Thoracic aorta (tissue), 2 donors: ENCODE measurements at places on chromosomes 16 and 17. TPM values are rescaled to one million over a fixed set of nuclear protein-coding genes. Genes with fewer than 3 reads are reported as not detected.

GRCh38 chr16:63703612-63704011 lies 1418.3 kb downstream of the CDH11 start:
- no peaks in the 10 kb centered on the region for H3K27me3 ChIP-seq
- no peaks in the 10 kb centered on the region for H3K4me1 ChIP-seq
- H3K4me3 ChIP-seq, result no peak overlapping the region
- no peak overlapping the region for H3K27ac ChIP-seq
- H3K36me3 ChIP-seq, result no peaks in the 10 kb centered on the region

DNA sequence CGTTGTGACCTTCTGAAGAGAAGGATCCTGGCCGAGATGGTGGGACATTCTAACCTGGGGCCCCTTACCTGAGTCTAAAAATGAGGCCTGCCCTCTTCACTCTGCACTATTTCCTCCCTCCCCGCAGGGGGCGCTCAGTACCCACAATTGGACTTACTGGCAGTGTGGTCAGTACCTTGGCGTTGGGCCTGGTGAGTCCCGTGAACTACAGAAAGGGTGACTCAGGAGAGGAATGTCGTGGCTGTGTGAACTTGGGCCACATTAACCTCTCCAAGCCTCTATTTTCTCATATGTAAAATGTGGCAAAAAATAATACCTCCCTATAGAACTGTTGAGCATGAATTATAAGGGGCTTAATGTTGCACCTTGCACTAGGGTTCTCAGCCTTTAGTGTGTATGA lies 3.9 kb downstream of the RSAD1 start:
- H3K4me1 ChIP-seq, result peaks cover 14% of the 10 kb centered on the region
- DNase-seq, result peak; percentile 96
- H3K36me3 ChIP-seq, result peaks cover 21% of the 10 kb centered on the region
- no peak overlapping the region for H3K4me3 ChIP-seq

DNA sequence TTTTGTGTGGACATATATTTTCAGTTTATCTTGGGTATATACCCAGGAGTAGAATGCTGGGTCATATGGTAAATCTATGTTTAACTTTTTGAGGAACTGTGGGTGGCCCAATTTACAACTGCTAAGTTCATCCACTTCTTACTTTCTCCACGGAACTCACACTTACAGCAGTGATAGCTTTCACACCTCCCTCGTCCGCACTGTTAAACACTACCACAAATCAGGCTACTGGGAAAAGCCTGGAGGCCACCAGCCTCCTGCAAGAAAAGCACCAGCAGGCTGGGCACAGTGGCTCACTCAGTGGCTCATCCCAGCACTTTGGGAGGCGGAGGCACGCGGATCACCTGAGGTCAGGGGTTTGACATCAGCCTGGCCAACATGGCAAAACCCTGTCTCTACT lies 14.7 kb upstream of the ZG16 start:
- H3K27ac ChIP-seq, result no peak overlapping the region
- no peaks in the 10 kb centered on the region for H3K27me3 ChIP-seq
- no peak overlapping the region for H3K4me3 ChIP-seq

GRCh38 chr16:85207357-85207921 lies 95.2 kb upstream of the CIBAR2 start:
- H3K27ac ChIP-seq, result peak overlapping the region; percentile 61
- DNase-seq, result no peak
- peaks cover 80% of the 10 kb centered on the region for H3K4me1 ChIP-seq
- H3K27me3 ChIP-seq, result no peaks in the 10 kb centered on the region

- no peaks in the 10 kb centered on the region for H3K27me3 ChIP-seq
- H3K36me3 ChIP-seq, result no peaks in the 10 kb centered on the region
- H3K4me1 ChIP-seq, result no peaks in the 10 kb centered on the region
- DNase-seq, result no peak
Measured at GRCh38 chr17:17670701-17671305, 10.5 kb upstream of the RAI1 start.

DNA sequence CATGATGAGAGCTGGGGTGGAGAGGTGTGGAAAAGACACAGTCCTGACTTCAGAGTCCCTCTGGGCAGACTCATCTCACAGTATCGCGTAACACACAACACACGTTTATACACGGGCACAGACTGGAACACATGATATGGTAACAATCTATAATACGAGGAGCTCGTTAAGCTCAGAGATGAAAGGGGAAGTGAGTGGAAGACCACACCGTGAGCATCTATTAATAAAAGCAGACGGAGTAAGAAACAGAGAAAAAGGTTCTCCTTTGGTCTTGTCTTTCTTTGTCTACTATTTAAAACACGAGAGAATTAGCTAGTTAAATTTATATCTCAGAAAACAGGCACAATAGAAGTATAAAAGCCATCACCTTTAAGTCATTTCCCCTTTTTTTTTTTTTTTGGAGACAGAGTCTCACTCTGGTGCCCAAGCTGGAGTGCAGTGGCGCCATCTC lies 13.5 kb downstream of the ANKRD11 start:
- H3K36me3 ChIP-seq, result no peaks in the 10 kb centered on the region
- no peak overlapping the region for H3K27ac ChIP-seq
- H3K27me3 ChIP-seq, result no peaks in the 10 kb centered on the region
- H3K4me3 ChIP-seq, result no peak overlapping the region
- no peak for DNase-seq

GRCh38 chr16:3264137-3265036 lies 8.0 kb upstream of the MEFV start:
- no peaks in the 10 kb centered on the region for H3K36me3 ChIP-seq
- H3K27ac ChIP-seq, result peak overlapping the region; percentile 97
- DNase-seq, result peak; percentile 88
- peak overlapping the region; percentile 99 for H3K4me3 ChIP-seq
- peaks cover 36% of the 10 kb centered on the region for H3K4me1 ChIP-seq

The PPP1R1B gene
- total RNA-seq, result 0.27 TPM

The ABI3 gene
- total RNA-seq, result 8.9 TPM

The HSD17B2 gene
- total RNA-seq, result not detected
